Retinal pigment epithelial cell (primary cell): ENCODE measurements at places on chromosomes 3 and 15.

- no peak for DNase-seq
These were observed at the start of gene ITPKA for GRCh38 chr15:41493205-41493901. Gene ITPKA, plus strand, starts transcription at chr15:41493874. Its CDS starts 54 bp downstream, at chr15:41493928.

DNA sequence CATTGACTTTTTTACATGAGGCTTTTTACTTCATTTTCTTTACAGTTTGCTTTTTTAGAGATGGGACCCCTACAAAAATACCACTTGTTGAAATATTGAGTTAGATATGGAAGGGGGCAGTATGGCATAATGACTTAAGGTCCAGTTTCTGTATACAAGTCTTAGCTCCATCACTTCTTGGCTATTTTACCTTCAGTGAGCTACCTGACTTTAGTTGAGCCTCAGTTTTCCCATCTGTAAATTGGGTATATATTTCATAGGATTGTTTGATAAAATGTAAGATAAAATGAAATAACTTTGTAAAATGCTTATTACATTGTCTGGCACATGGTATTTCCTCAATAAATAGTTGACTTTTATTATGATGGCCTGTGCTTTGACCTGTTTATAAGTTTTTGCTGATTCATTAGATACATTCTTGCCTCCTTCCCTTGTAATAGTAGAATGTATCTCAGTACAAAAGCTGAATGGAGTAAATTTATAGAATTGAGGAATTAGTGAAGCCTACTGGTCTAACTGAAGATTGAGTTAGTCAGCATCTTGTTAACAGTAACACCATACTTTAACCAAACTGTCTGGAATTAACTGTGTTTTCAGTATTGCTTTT lies 27.6 kb downstream of the TBC1D23 start:
- no peak for DNase-seq

DNA sequence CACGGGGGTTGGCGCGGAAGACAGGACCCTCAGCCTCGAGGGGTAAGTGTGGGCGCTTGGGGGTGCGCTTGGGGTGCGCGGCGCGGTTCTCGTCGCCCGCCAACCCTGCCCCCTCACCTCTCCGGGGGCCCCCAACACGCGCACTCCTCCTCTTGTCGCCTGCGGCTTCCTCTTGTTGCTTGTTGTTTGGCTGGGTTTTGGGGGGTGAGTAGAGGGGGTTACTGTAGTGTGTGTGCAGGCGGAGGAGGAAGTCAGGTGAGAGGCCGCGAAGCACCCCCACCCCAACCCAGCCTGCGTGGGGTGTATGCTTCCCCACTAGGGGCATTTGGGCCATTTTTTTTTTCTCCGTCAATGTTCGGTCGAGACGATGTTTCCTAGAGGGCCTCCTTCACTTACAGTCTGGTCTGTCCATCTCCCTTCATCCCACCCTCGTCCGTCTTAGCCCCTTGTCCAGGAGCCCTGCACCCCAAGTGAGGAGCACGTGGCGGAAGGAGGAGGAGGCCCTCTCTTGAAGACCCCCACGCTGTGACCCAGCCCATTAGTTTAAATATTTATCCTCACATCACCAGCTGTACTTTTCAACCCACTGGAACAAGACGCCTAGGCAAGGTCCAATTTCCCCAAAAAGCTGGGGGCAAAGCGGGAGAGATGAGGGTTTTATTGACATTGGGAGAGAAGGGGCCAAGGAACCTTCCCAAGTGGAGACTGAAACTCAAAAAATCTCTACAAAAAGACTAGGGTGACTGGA lies 20.4 kb upstream of the SATB1 start:
- no peak for DNase-seq

DNA sequence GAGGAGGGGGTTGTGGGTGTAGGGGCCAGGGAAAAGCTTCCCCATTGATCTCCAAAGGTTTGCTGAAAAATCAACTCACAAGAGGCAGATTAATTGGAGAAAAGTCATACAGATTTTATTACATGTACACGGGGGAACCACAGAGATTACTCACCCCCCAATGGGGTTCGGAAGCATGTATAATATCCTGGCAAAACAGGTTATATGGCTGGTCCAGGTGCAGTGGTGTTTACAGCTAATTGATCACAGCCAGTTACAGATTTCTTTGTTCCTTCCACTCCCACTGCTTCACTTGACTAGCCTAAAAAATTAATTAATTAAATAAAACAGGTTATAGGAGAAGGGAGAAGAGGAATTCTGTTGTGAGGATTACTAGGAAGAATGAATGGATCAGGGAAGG lies 22.4 kb downstream of the PRKCI start:
- DNase-seq = no peak

- DNase-seq = no peak
These were observed 83.6 kb downstream of the LRTM1 start for GRCh38 chr3:54844211-54844610.

- DNase-seq = no peak
These were observed 34.4 kb upstream of the CCDC80 start for GRCh38 chr3:112675349-112675748.

DNA sequence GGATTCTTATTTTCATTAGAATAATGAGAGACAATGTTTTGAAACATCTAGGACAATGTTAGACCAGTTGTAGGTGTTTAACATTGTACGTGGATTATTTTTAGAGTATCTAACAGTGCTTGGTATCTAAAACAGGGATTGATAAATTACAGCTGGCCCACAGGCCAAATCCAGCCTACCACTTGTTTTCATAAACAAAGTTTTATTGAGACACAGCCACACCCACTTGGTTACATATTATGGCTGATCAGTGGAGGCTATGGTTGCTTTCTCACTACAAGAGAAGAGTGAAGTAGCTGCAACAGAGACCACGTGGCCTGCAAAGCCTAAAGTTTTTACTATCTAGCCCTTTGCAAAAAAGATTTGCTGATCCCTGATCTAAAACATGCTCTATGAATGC lies 223.1 kb upstream of the CTNNB1 start:
- no peak for DNase-seq
